ENCODE measurements at places on chromosomes 5 and 9.

GRCh38 chr5:19928562-19929421 is 59.2 kb downstream of the CDH18 start:
- DNase-seq = no peak

DNA sequence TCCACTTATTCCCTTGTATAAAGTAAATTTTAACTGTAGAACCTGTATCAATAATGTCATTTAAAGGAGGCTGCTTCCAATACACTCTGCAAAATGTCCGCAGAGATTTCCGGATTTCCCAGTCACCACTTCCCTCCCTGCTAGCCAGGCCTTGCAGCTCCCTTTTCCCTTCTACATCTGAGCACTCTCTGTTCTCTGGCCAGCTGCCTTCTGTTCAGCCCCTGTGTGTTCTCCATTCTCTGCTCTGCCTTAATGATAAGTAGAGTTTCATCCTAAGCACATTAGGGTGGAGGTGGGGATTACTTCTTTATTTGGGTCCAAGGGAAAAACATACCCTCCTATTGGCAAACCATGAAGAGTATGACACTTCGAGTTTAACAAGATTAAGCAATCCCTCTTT is 719.6 kb upstream of the WWC1 start:
- no peak for DNase-seq

- peak; percentile 14 for DNase-seq
Measured at GRCh38 chr5:134145041-134145757, 30.7 kb downstream of the TCF7 start.

DNA sequence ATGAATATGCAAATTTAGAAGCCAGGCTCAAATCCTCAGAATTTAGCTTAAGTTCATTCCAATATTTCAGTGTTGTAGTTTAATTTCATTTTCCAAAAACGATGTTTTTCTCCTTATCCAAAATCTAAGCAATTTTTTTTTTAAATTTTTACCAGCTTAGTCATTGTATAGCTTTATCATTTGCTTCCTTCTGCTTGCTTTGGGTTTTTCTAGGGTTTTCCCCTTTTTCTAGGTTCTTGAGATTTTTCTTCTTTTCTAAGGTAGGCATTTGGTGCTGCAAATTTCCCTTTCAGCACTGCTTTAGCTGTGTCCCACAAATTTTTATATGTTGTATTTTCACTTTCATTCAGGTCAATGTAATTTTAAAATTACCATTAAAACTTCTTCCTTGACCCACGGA is 34.4 kb upstream of the CCDC112 start:
- no peak for DNase-seq

- no peak for DNase-seq
Measured at GRCh38 chr9:124309667-124310084, 51.9 kb downstream of the NEK6 start.

Measured in central memory CD8-positive, alpha-beta T cell (primary cell).